ENCODE measurements at places on chromosomes 5 and 9.

DNA sequence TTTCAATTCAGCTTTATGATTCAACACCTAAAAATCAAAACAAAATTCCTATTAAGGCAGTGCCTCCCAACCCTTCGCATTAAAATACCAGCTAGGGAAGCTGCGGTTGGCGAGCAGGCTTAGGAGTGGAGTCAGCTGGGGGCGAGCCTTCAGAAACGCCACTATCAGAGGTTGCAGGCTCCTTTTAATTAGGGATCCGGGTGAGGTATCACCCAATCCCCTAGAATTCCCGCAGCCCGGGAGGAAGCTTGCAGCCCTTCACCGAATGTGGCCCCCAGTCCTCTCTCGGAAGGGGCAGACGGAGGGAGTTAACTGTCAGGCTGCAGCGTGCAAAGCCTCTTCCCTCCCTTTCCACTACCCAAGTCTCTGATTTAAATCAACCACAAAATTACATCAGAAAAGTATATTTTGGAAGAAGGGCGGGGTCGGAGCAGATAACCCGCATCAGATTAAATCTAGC, 1.7 kb downstream of the STC2 start:
- DNase-seq = no peak

DNA sequence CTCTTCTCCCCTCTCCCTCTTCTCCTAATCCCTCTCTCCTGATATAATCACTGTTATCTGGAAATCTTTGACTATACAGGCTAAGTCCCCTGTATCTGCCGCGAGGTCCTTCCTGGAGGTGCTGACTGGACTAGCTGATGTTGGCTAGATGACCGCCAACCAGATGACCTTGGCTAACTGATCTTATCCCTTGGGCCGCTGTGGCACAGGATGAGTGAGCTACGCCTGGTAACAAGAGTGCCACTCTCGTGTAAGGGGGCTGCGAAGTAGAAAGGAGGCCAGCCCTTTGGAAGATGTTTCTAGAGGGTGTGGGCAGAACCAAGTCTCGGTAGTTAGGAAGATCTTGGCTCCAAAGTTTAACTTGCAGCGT, 345 bp upstream of the PRRC1 start:
- DNase-seq = no peak

GRCh38 chr5:38775218-38775840, 70.5 kb upstream of the OSMR start:
- no peak for DNase-seq

GRCh38 chr9:24144796-24145195, 318.8 kb upstream of the ELAVL2 start:
- no peak for DNase-seq

DNA sequence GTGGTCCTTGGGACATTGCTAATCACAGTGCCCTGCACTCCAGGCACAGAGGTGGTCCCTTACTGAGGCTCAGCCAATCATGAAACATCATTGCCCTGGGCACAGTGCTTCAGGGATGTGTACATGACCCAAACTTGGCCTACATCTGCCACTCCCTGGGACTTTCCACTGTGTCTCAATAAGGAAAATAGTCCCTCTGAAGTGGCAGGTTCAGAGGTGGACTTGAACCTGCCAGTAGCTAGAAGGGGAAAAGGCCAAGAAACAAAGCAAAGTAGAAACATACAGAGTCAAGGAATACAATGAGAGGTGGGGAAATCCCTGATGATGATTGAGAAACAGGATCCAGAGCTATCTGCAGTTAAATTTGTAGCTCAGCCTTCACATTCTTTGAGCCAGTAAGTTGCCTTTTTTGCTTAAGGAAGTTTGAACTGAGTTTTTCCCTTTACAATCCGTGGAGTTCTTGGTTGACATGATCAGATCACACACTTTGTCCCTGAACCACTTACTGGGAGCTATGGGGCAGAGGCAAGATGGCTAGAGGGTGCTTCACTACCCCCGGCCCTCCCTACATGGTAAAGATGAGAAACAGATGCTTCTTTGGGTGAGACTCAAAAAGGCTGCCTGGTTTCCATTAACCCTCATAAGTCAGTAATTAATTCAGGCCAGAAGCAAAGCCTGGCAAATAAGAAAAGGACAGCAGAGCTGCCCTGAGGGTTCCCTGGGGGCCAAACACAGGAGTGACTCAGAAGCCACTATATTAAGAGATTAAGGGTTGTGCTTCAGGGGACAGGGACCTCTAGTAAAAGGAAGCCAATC, 57.6 kb downstream of the SH3TC2 start:
- no peak for DNase-seq

- DNase-seq = no peak
These were observed 249.8 kb downstream of the KIF4B start for GRCh38 chr5:155263381-155263780.

DNA sequence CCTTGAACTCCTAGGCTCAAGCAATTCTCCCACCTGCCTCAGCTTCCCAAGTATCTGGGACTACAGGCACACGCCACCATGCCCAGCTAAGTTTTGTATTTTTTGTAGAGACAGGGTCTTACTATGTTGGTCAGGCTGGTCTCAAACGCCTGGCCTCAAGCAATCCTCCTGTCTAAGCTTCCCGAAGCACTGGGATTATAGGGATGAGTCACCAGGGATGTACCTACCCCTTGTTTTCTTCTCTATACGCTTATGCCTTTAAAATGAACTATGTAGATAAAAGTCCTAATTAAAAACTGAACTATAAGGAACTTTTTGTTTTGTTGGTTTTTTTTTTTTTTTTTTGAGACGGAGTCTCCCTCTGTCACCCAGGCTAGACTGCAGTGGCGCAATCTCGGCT, 25.8 kb downstream of the UIMC1 start:
- no peak for DNase-seq

All from stimulated activated CD4-positive, alpha-beta T cell treated with anti-CD3 and anti-CD28 coated beads, Interleukin-4, amount 100 ng/mL, for 1 hour (primary cell).